Activated CD4-positive, alpha-beta memory T cell treated with anti-CD3 and anti-CD28 coated beads, Interleukin-2, amount 10 ng/mL, durations not matched to agents 7 days and 5 days (primary cell): ENCODE measurements at places on chromosomes 1 and 21. TPM values are rescaled to one million over a fixed set of nuclear protein-coding genes. Genes with fewer than 3 reads are reported as not detected.

- peaks cover 58% of the 10 kb centered on the region for H3K36me3 ChIP-seq
- peak overlapping the region; percentile 73 for H3K27ac ChIP-seq
- peaks cover 13% of the 10 kb centered on the region for H3K27me3 ChIP-seq
- H3K4me1 ChIP-seq: peaks cover 78% of the 10 kb centered on the region
These were observed 179.6 kb downstream of the DHRS3 start for GRCh38 chr1:12438349-12438924.

- no peak for DNase-seq
- no peak overlapping the region for H3K27ac ChIP-seq
- peaks cover 4% of the 10 kb centered on the region for H3K4me1 ChIP-seq
- H3K4me3 ChIP-seq: no peak overlapping the region
These were observed 482 bp downstream of the SLC2A5 start for GRCh38 chr1:9068981-9069325.

DNA sequence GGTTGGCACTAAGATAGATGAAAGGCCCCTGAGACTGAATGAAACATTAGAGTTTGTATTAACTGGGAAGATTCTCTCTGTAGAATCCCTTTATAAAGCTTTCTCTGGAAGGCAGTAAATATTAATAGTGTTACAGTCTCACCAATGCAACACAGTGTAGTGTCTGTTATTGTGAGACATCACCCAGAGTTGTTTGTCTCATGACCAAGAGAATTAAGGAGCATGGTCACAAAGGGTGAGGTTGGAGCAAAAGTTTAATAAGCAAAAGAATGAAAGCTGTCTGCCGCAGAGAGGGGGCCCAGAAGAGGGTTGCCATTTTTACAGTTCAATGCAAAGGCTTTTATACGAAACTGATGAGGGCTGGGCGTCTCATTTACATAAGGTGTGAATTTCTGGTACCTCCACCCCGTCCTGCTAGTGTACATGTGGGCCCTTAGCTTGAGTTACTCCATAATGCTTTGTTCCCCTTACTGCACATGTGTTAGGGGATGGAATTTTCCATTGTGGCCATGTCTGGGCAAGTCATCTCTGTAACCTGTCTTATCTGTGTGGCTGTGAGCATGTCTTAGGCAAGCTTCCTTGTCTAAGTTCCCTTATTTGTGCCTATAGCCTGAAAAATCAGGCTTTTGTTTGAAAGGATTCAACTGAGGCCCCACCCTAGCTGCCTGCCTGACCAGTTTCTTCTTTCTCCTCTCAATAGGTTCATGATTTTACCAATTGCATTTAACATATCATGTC, 184.1 kb downstream of the RASAL2 start:
- no peaks in the 10 kb centered on the region for H3K36me3 ChIP-seq
- no peaks in the 10 kb centered on the region for H3K27me3 ChIP-seq
- H3K27ac ChIP-seq: no peak overlapping the region
- no peaks in the 10 kb centered on the region for H3K4me1 ChIP-seq
- DNase-seq: no peak

- no peak overlapping the region for H3K27ac ChIP-seq
- no peaks in the 10 kb centered on the region for H3K36me3 ChIP-seq
- DNase-seq: peak; percentile 45
- no peak overlapping the region for H3K4me3 ChIP-seq
- H3K4me1 ChIP-seq: peaks cover 1% of the 10 kb centered on the region
- H3K27me3 ChIP-seq: no peaks in the 10 kb centered on the region
These were observed 165.7 kb downstream of the NCAM2 start for GRCh38 chr21:21163904-21164303.

DNA sequence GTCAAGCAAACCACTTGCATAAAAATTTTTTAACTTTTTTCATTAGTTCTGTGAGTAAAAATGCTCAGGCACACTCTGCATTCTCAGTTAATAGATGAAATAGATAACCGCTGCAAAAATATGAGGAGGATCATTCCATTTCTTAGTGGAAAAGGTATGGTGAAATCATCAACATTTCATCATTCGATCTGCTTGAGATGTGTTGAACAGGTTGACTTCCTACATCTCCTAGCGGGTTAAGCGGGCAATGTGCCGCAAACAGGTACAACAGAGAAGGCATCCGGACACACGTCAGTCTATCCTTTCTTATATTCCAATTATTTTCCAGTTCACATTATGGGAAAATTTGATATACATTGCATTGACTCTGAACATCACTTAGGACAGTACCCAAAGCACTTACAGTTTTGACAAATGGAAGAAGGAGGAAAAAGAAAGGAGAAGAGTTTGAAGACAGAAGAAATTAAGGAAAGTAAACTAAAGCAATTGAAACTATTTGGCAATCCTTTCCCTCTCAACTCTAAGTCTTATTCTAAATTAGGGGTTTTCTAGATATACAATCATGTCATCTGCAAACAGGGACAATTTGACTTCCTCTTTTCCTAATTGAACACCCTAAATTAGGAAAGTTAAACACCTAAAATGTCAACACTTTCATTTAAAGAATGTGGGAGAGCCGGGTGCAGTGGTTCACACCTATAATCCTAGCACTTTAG, 33.5 kb downstream of the NIBAN1 start:
- no peaks in the 10 kb centered on the region for H3K27me3 ChIP-seq
- no peak overlapping the region for H3K4me3 ChIP-seq
- no peak overlapping the region for H3K27ac ChIP-seq
- peaks cover 62% of the 10 kb centered on the region for H3K36me3 ChIP-seq
- DNase-seq: no peak
- H3K4me1 ChIP-seq: peaks cover 26% of the 10 kb centered on the region

- DNase-seq: no peak
- no peaks in the 10 kb centered on the region for H3K36me3 ChIP-seq
- H3K4me1 ChIP-seq: peaks cover 27% of the 10 kb centered on the region
- H3K27ac ChIP-seq: no peak overlapping the region
These were observed 738 bp upstream of the CDC42BPA start for GRCh38 chr1:227318853-227319607.

- DNase-seq: no peak
- H3K27me3 ChIP-seq: peaks cover 17% of the 10 kb centered on the region
- H3K27ac ChIP-seq: no peak overlapping the region
- peaks cover 9% of the 10 kb centered on the region for H3K36me3 ChIP-seq
These were observed 3.0 kb upstream of the PPIE start for GRCh38 chr1:39735731-39736130.

- no peak for DNase-seq
- no peaks in the 10 kb centered on the region for H3K36me3 ChIP-seq
- H3K27ac ChIP-seq: no peak overlapping the region
These were observed 120.4 kb upstream of the GREM2 start for GRCh38 chr1:240732390-240732789.

GRCh38 chr1:92709738-92710137, 75.2 kb downstream of the EVI5 start:
- H3K4me1 ChIP-seq: no peaks in the 10 kb centered on the region
- H3K36me3 ChIP-seq: no peaks in the 10 kb centered on the region
- H3K27me3 ChIP-seq: peaks cover 24% of the 10 kb centered on the region
- no peak overlapping the region for H3K27ac ChIP-seq

GRCh38 chr21:34877485-34878128, 171.5 kb downstream of the RUNX1 start:
- H3K4me3 ChIP-seq: no peak overlapping the region
- DNase-seq: no peak
- peaks cover 76% of the 10 kb centered on the region for H3K36me3 ChIP-seq
- peaks cover 65% of the 10 kb centered on the region for H3K4me1 ChIP-seq
- no peak overlapping the region for H3K27ac ChIP-seq

GRCh38 chr21:25406887-25407579, 200.2 kb downstream of the MRPL39 start:
- no peak overlapping the region for H3K4me3 ChIP-seq
- peaks cover 3% of the 10 kb centered on the region for H3K36me3 ChIP-seq
- H3K27ac ChIP-seq: no peak overlapping the region
- H3K4me1 ChIP-seq: peaks cover 19% of the 10 kb centered on the region

DNA sequence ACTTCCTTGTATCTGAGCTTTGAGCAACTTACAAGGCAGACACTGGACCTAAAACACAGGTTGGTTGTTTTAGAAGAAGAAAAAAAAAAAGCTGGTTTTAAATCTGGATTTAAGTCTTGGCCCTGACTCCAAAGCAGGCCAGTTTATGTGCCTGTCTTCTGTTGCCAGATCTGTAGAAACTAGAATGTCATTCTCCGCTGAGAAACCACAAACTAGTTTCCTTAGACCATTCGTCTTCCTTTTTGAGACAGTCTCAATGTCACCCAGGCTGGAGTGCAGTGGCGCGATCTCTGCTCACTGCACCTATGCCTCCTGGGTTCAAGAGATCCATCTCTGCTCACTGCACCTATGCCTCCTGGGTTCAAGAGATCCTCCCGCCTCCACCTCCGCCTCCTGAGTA, 33.9 kb downstream of the APP start:
- no peak overlapping the region for H3K27ac ChIP-seq
- no peaks in the 10 kb centered on the region for H3K27me3 ChIP-seq
- H3K4me3 ChIP-seq: no peak overlapping the region
- H3K4me1 ChIP-seq: peaks cover 10% of the 10 kb centered on the region
- no peak for DNase-seq
- no peaks in the 10 kb centered on the region for H3K36me3 ChIP-seq

DNA sequence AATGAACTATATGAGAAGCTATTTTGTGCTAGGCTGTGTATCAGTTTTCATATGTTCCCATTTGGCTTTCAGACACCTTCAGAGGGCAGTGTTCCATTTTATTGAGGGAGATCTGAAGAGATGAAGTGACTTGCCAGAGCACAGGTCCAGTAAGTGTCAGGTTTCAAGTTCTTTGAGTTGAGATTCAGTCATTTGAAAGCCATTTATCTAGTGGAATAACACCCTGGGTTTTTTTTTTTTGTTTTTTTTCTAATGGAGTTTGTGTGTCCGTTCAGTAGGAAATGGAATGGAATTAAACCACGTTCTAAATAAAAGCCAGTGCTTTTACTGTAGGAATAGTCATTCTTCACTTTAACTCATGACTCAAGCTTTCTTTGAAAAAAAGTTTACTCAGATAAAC, 652.9 kb upstream of the USP24 start:
- H3K36me3 ChIP-seq: no peaks in the 10 kb centered on the region
- H3K27me3 ChIP-seq: no peaks in the 10 kb centered on the region
- H3K4me1 ChIP-seq: no peaks in the 10 kb centered on the region
- H3K4me3 ChIP-seq: no peak overlapping the region

DNA sequence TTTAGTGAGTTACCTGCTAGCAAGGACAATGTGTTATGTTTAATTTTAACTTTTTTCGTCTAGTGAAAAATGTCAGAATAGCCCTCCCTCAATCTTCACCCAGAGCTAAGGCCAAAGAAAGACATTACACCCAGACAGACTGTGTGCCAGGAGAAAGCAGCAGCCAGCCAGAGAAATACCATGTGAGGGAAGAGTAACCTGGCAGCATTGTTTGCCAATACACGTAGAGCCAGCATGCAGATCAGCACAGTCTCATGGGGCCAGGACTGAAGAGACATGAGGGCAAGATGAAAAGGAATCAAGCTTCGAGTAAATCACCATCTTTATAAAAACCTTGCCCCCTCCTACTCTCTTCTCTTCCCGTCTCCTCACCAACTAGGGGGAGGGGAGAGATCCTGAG, 88.5 kb upstream of the ADAR start:
- H3K27ac ChIP-seq: no peak overlapping the region
- no peaks in the 10 kb centered on the region for H3K36me3 ChIP-seq
- H3K4me1 ChIP-seq: no peaks in the 10 kb centered on the region
- H3K4me3 ChIP-seq: no peak overlapping the region

DNA sequence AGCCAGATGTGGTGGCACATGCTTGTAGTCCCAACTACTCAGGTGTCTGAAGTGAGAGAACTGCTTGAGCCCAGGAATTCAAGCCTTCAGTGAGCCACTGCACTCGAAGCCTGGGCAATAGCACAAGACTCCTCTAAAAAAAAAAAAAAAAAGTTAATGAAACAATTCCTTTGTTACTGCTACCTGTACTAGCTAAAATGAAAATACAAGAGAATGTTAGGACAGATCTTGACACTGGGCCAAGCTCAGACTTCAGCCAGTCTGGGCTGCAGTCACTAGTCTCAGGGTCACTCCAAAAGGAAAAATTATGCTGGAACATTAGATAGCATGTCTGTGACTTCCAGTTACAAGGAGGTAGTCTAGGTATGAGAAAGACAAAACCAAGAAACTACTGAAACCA, 56.5 kb downstream of the TRIM33 start:
- H3K27me3 ChIP-seq: no peaks in the 10 kb centered on the region
- DNase-seq: no peak
- H3K36me3 ChIP-seq: peaks cover 75% of the 10 kb centered on the region
- H3K4me3 ChIP-seq: no peak overlapping the region
- no peak overlapping the region for H3K27ac ChIP-seq
- H3K4me1 ChIP-seq: peaks cover 9% of the 10 kb centered on the region

GRCh38 chr1:70319750-70320149, 34.8 kb downstream of the ANKRD13C start:
- peaks cover 20% of the 10 kb centered on the region for H3K36me3 ChIP-seq
- no peak overlapping the region for H3K4me3 ChIP-seq
- no peak for DNase-seq
- H3K27ac ChIP-seq: no peak overlapping the region

GRCh38 chr21:35737899-35738346, 322.4 kb downstream of the SETD4 start:
- no peak overlapping the region for H3K4me3 ChIP-seq
- DNase-seq: no peak
- no peaks in the 10 kb centered on the region for H3K4me1 ChIP-seq

The GABPA gene
- 27.7 TPM for total RNA-seq

The EPHB2 gene
- not detected for total RNA-seq

The GABRD gene
- total RNA-seq: not detected

The IQGAP3 gene
- total RNA-seq: 19.7 TPM

The S100A2 gene
- total RNA-seq: 0.85 TPM

The METTL13 gene
- 44.5 TPM for total RNA-seq

The SFN gene
- total RNA-seq: 5.0 TPM

The C1orf210 gene
- total RNA-seq: not detected

The NPHS2 gene
- not detected for total RNA-seq

The RNF187 gene
- 121 TPM for total RNA-seq

The UBE2U gene
- not detected for total RNA-seq

The MCOLN2 gene
- total RNA-seq: 28.2 TPM
